ENCODE measurements at places on chromosomes 4 and X.

DNA sequence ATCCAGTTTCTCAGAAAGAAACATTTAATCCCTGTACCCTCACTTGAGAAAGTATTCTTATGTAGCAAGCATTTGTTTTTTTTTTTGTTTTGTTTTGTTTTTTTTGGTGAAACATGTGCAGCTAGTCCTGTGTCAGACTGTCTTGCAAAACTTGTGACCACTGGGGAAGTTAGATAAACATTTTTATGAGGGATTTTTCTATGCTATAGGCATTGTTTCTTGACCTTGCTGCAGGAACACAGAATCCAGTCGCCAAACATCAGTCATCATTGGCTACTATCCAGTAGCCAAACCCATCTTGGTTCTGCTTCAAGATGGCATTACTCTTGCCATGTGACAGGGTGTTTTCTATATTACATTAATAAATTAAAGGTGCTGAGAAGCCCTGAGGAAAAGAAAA is 7.7 kb upstream of the MAPK10 start:
- no peak for DNase-seq

DNA sequence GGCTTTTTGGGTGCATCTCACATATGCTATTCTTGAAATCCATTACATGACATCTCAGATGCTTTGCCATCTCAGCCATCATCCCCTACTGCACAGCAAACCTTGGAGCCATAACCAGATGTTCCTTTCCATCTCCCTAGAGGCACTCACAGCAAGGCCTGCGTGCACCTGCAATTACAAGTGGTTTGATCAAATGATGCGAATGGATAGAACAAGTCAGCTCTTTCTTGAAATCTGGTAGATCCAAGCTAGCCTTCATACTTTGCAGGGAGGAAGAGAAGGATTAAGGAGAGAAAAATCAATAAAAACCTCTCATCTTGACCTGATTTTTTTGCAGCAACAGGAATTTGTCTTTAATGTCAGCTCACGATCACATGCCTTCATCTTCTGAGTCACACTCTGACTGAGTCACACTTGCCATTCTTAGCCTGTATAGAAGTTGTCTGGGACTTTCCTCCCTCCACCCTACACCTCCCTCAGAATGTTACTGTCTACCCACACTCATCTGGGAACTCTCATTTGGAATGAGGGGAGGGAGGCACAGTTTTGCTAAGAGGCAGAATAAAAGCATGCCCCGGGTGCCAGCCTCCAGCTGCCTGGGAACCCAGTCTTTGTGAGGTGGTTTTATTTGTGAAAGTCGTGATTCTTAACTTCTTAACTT is 11.9 kb upstream of the TRIML1 start:
- DNase-seq = no peak

DNA sequence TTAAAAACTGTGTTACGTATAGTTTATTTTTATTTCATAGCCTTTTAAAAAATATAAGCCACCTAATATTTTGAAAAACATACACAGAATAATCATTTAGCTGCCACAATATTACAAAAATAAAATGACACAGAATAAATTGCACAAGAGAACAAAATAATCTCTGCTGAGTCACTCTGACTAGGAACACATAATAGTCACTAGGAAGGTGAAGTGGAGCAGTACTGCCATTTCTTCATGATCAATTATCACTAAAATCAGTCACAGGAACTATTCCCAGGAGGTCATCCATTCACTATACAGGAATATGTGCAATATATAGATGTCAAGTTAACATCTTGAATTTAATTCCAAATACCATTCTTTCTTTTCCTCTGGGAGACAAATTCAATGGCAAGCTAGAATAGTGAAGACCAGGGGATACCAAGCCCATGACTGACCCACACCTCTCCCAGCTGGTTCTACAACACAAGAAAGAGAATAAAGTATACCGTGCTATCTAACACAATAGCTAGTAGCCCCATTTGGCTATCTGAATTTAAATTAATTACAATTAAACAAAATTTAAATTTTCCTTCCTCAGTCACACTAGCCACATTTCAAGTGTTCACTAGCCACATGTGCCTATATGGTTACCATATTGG is 5.9 kb downstream of the SMIM43 start:
- no peak for DNase-seq

GRCh38 chr4:87732033-87732765 is 67.2 kb upstream of the IBSP start:
- no peak for DNase-seq

DNA sequence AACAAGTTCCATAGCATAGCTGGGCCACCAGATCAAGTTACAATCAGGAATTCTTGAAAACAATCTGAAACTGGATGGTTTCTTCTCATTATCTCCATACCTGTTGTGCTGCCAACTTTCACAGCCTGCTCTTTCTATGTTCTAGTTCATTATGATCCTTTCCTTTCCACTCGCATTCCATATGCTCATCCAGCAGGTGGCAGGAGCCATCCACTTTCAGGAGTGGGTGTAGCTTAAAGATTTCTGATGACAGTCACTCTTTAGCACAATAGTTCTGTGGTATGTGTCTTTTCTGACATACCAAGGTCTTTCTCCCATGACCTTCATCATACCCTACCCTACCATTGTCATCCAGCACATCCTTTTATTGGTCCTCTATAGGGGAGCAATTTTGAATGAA is 46.4 kb downstream of the PAGE2 start:
- DNase-seq = peak; percentile 9

- DNase-seq = no peak
Observed at GRCh38 chrX:111511477-111511876, at the start of gene SERTM2. Gene SERTM2, plus strand, starts transcription at chrX:111511645. Its CDS starts 7,213 bp downstream, at chrX:111518858.

GRCh38 chrX:102155806-102156179 is at the start of gene BEX5:
Gene BEX5, minus strand, starts transcription at chrX:102155977. Its CDS starts 1,712 bp downstream, at chrX:102154265.
- peak; percentile 5 for DNase-seq

- DNase-seq = no peak
Observed at GRCh38 chr4:121227341-121227792, 63.2 kb upstream of the TNIP3 start.

DNA sequence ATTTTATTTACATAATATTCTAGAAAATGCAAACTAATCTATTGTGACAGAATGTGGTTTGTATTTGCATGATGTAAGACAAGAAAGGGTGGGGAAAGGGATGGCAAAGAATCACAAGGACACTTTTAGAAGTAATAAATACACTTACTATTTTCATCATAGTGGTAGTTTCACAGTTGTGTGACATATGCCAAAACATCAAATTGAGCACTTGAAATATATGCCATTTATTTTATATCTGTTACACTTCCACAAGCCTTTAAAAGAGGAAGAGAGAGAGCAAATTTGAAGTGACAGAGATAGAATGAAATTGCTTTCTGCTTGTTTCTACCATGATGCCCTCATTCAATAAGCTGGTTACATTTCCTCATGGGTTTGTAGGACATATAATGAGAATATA is 230.0 kb upstream of the NWD2 start:
- no peak for DNase-seq

- DNase-seq = no peak
Observed at GRCh38 chr4:139084804-139085093, 69.2 kb downstream of the NOCT start.

DNA sequence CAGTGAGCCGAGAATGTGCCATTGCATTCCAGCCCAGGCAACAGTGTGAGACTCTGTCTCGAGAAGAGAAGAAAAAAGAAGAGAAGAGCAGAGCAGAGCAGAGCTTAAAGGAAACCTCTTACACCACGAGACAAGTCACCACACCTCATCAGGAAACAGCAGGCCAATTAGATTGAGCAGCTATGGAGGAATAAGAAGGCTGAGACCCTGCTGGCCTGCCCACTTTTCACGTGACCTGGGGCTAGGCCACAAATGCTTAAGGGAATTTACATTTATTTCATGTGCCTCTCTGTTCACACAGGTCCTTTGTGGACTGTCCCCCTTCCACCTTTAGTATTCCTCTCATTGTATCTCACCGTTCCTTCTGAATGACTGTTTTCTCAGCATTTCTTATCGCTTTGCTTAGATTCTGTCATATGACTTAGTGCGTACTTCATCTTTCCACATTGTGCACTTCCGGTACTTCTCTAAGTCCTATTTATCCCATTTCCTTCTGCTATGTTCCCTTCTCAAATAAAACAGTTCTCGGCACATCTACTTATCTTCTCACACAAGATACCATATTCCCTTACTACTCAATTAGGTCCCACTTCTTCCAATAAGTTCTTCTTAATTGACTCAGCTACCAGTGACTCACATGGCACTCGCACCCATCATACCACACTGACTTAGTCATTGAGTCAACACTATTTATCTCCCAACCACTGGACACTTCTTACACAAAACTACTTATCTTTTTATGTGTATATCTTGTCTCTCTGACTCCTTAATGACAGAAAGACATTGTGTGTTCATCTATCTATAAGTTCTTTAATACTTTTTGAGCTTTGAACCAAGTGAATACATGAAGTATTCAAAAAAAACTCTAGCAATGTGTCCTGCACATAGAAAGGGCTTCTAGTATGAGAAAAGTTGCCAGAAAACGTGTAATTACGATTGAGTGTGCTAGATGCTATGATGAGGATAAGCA is 11.0 kb downstream of the CUL4B start:
- peak; percentile 13 for DNase-seq

DNA sequence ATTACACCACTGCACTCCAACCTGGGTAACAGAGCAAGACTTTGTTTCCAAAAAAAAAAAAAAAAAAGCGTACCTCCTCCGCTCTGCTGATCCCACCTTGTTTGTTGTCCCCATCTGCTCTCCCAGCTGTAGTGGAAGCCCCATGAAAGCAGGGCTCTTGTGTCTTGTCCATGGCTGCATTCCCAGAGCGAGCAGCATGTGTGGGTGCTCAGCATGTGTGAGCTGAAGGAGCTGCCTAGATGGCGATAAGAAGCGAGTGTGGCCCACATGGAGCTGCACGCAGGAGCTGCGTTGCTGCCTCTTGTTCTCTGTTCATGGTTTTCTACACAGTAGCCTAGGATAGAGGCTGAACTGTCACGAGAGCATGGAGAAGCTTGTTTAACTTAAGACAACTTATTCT is 12.4 kb downstream of the NSD2 start:
- no peak for DNase-seq
